KG1 (cell line): ENCODE measurements at places on chromosomes 7 and 10.

GRCh38 chr7:82468435-82468834 is 24.9 kb upstream of the CACNA2D1 start:
- no peak for DNase-seq

GRCh38 chr10:11446133-11446532 is 165.3 kb downstream of the USP6NL start:
- DNase-seq = no peak

GRCh38 chr10:96992721-96993120 is 160.6 kb downstream of the LCOR start:
- no peak for DNase-seq

DNA sequence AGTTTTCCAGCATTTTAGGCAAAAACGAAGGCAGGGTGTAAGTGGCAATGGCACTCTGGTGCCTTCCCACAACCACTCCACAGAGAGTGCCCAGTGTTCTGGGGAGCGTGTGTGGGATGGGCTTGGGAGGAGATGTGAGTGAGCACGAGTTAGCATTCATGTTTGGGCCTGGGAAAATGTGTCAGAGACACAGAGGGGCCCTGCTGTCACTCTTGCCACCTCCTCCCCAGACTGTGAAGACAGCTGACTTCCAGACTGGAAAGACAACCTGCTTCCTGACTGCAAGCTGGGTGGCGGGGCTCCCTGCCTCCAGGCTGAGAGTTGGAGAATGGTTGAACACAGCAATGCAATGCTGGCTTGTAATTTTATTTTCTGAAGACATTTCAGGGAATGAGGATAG is 454.5 kb upstream of the ZMIZ1 start:
- no peak for DNase-seq

GRCh38 chr10:66832781-66833422 is 92.9 kb upstream of the LRRTM3 start:
- DNase-seq = no peak

- no peak for DNase-seq
Measured at GRCh38 chr10:117461766-117462423, 80.7 kb upstream of the EMX2 start.

- DNase-seq = no peak
Measured at GRCh38 chr7:11213266-11213665, 239.6 kb downstream of the PHF14 start.

DNA sequence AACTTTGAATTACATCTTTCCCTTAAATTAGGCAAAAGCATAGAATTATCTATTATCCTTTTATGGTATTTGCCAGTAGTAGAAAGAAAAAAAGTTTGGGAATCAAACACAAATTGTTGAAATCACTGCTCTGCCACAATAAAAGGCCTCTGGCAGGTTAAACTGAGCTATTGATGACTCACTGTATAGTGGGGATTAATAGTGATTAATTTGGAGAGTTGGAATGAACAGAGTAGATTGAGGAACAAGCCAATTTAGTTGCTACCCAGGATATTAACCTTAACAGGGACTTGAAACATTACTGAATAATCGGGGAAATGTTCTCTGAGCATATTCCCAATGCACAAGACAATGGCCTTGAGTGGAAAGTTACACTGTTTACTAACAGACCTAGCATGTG is 33.1 kb downstream of the MASTL start:
- DNase-seq = no peak
